ENCODE measurements at places on chromosomes 5 and 9. TPM values are rescaled to one million over a fixed set of nuclear protein-coding genes. Genes with fewer than 3 reads are reported as not detected.

GRCh38 chr9:134656334-134657006, 14.9 kb downstream of the COL5A1 start:
- H3K4me1 ChIP-seq: peaks cover 7% of the 10 kb centered on the region
- H3K36me3 ChIP-seq: no peaks in the 10 kb centered on the region
- H3K4me3 ChIP-seq: no peak overlapping the region
- no peaks in the 10 kb centered on the region for H3K27me3 ChIP-seq
- DNase-seq: peak; percentile 51

Gene TMEM174
- not detected for total RNA-seq

DNA sequence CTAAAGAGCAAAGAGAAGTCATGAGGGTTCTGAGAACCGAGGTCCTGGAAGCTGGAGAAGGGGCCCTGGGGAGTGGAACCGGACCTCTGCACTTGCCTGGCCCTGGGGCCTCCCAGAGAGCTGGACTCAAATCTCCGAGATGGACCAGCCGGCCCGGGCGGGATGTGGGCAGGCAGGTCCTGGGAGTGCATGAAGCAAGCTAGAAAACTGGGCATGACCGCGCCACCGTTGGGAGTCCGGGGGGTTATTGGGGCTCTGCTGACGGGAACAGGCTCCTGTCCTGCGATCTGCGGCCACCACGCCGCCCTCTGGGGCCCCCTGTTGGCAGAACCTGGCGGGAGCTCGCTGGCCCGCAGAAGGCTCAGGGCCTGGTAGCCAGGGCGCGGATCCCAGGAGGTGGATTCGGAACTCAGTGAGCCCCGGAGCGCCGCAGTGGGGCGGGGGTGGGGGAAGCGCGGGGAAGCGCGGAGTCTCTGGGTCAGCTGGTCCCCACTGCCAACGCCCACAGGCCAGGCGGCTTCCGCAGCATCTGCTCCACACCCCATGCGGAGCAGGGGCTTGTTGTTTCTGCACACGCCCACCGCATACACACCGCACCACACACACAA, 150.6 kb downstream of the ERCC6L2 start:
- H3K27ac ChIP-seq: no peak overlapping the region
- H3K36me3 ChIP-seq: no peaks in the 10 kb centered on the region
- H3K4me3 ChIP-seq: peak overlapping the region; percentile 46
- H3K4me1 ChIP-seq: peaks cover 13% of the 10 kb centered on the region
- H3K27me3 ChIP-seq: peaks cover 89% of the 10 kb centered on the region

DNA sequence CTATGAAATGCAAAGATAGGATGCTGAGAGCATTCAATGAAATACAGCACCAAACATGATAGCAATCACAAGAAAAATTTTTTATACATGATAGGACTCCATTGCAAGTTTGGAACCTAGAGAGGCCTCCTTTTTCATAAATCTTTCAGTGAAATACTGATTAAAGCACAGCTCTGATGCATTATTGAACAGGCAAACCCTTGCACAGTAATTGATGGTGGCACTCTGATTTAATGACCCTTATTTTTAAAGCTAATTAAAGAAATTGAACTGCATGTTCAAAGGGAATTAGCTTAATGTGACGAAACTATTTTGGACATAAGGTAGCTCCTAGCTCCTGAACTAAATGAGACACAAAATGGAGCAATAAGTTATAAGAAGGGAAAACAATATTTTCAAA, 44.6 kb downstream of the MPDZ start:
- H3K4me1 ChIP-seq: peaks cover under 1% of the 10 kb centered on the region
- H3K27ac ChIP-seq: no peak overlapping the region
- H3K27me3 ChIP-seq: no peaks in the 10 kb centered on the region
- no peaks in the 10 kb centered on the region for H3K36me3 ChIP-seq
- no peak for DNase-seq
- no peak overlapping the region for H3K4me3 ChIP-seq

DNA sequence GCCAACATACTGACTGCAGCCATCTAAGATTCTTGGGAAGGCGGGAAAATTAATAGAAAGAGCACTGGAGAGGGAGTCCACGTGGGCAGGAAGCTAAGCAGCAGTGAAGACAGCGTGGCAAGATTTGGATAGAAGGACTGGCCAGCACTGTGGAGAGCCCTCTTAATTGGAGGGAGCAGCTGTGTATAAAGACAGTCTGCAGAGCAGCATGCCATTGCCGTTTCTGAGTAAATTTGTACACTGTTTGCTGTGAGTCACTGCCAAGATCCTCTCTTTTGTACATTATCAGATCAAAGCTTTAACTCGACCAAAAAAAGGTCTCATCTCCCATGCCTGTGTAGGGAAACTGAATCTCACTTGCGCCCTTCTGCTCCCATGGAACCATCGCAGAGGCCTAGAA, 45.3 kb downstream of the INSYN2B start:
- DNase-seq: no peak
- no peak overlapping the region for H3K4me3 ChIP-seq
- H3K27ac ChIP-seq: no peak overlapping the region
- no peaks in the 10 kb centered on the region for H3K27me3 ChIP-seq
- no peaks in the 10 kb centered on the region for H3K4me1 ChIP-seq

- H3K4me3 ChIP-seq: no peak overlapping the region
- no peaks in the 10 kb centered on the region for H3K27me3 ChIP-seq
- H3K36me3 ChIP-seq: no peaks in the 10 kb centered on the region
- H3K4me1 ChIP-seq: no peaks in the 10 kb centered on the region
- H3K27ac ChIP-seq: no peak overlapping the region
Observed at GRCh38 chr9:18020121-18020745, 441.4 kb downstream of the SH3GL2 start.

DNA sequence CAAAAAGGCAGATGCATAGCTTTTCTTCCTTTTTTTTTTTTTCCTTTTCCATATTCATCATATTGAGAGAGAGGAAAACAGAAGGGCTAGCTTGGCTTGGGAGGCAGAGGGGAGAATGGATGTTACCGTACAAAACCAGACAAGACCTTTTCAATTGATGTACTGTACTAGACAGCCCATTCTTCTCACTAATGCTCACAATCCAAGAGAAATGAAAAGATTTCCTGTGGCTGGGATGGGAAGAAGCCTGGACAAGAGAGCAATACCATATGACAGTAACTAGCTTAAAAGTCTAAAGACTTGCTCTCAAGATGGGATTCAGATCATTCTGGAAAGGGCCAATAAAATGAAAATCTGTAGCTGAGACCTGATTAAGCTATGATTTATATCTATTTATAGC, 3.4 kb downstream of the CEMIP2 start:
- no peaks in the 10 kb centered on the region for H3K27me3 ChIP-seq
- no peak overlapping the region for H3K27ac ChIP-seq
- no peak for DNase-seq
- H3K4me3 ChIP-seq: peak overlapping the region; percentile 40
- peaks cover 77% of the 10 kb centered on the region for H3K4me1 ChIP-seq

Gene F2R
- total RNA-seq: 20.3 TPM

DNA sequence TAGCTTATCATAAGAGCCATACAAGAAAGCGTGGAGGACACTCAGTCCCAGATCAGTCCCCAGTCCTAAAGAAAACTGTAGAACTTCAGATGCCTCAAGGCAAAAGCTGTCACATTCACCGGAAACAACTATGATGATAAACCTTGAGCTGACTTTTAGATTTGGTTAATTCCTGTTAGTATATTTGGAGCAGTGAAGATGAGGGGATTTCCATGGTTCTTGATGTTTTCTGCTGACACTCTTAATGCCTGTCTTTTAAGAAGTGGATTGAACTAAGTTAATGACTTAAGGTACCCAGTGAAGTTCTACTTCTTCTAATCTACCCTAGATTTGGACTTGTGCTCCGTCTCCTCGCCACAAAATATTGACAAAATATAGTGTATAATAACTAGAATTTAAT, 355.0 kb downstream of the EBF1 start:
- H3K27me3 ChIP-seq: no peaks in the 10 kb centered on the region
- H3K4me1 ChIP-seq: no peaks in the 10 kb centered on the region
- no peak overlapping the region for H3K27ac ChIP-seq

Gene ZNF608
- total RNA-seq: 39.7 TPM

DNA sequence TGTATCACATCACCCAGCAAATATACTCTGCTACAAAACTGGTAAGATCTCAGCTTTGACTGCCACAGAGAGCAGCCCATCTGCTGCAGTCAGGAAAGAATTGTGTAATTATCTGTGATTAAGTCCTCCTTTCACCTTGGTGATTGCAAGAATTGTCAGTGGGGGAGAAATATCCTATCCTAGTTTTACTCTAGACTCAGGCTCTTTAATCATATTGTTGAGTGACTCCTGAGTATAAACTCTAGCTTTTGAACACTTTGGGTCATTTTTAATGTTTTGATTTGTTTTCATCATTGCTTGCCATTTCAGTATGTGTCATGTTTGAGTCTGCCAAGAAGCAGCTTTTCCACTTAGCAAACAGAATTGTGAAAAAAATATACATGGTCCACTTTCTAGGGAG, 32.1 kb downstream of the VCAN start:
- no peaks in the 10 kb centered on the region for H3K27me3 ChIP-seq
- peaks cover 20% of the 10 kb centered on the region for H3K36me3 ChIP-seq
- no peak overlapping the region for H3K4me3 ChIP-seq
- H3K27ac ChIP-seq: no peak overlapping the region

- no peaks in the 10 kb centered on the region for H3K27me3 ChIP-seq
- H3K27ac ChIP-seq: no peak overlapping the region
- H3K36me3 ChIP-seq: no peaks in the 10 kb centered on the region
Observed at GRCh38 chr9:131594906-131595665, 49.8 kb downstream of the PRRT1B start.

- no peak overlapping the region for H3K4me3 ChIP-seq
- no peaks in the 10 kb centered on the region for H3K36me3 ChIP-seq
- no peaks in the 10 kb centered on the region for H3K27me3 ChIP-seq
- no peaks in the 10 kb centered on the region for H3K4me1 ChIP-seq
- DNase-seq: no peak
Observed at GRCh38 chr9:89579741-89580385, 24.9 kb upstream of the GADD45G start.

DNA sequence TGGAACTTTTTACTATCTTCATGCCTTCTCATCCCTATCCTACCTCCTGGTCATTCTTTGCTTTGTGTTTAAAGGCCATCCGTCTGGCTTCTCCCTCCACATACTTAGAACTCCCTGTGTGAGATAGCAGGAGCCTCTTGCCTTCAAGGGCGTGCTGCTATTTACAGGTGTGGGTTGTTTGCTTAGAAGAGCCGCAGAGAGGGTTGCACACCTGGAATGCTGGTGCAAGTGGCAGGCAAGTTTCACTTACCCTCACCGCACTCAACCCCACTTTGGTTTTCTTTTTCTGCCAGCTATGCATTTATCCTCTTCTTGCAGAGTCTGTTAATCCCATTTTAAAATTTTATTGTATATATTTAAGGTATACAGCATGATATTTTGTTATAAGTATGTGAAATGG, 12.6 kb downstream of the SKP2 start:
- no peak overlapping the region for H3K27ac ChIP-seq
- no peak overlapping the region for H3K4me3 ChIP-seq
- no peaks in the 10 kb centered on the region for H3K27me3 ChIP-seq
- H3K4me1 ChIP-seq: no peaks in the 10 kb centered on the region
- peaks cover 27% of the 10 kb centered on the region for H3K36me3 ChIP-seq
- DNase-seq: no peak

Gene SHB
- 14.0 TPM for total RNA-seq

DNA sequence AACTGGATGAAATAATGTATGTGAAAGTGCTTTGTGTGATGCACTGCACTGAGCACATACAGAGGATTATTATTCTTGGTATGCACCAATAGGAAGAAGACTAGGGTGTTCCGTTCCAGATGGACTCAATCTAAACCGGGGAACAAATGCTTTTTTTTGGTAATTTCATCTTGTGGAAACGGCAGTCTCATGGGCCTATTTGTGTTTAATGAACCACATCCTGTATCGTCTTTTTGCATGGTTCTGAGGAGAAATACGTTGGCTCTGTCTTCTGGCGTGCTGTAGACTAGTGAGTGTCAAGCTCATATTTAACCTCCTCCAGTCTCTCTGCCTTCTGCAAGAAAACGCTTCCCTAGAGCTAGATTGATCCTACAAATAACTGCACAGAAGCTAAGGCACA, 30.0 kb downstream of the TRIM32 start:
- H3K4me3 ChIP-seq: no peak overlapping the region
- peaks cover 20% of the 10 kb centered on the region for H3K4me1 ChIP-seq
- no peaks in the 10 kb centered on the region for H3K36me3 ChIP-seq

Gene PRUNE2
- 26.5 TPM for total RNA-seq

DNA sequence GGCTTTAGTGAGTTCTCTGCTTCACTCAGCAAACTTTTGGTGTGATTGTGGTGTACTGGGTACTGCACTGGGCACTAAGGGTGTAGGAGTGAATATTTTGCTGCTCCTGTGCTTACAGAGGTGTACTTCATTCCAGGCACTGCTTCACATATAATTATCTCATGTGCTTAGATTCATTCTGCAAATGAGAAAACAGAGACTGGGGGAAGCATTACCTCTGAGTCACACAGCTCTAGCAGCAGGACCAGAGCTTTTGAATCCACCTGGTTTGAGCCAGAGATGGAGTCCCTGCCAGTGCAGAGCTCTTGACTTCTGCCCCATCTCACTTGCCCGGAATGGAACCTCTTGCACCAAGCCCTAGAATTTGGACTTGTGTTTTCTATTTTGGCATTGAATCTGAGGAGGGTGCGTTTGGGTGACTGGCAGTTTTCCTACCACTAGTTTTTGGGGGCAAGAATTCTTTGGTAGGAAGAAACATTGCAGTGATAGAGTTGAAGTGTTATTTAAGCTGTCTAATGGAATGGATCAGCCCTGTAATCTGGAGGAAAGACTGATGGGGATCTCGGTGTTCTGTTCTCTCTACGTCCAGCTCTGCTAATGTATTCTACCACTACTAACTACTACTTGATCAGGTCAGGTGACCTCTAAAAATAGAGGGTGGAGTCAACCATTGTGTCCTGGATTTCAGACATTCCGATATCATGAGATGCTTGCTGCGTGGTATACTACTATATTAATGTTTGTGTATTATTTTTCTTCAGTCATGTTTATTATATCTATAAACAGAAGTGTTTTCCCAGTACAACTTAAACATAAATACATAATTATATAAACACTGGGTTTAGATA, 2.5 kb downstream of the ARHGAP26 start:
- DNase-seq: no peak
- H3K27me3 ChIP-seq: peaks cover 17% of the 10 kb centered on the region
- peak overlapping the region; percentile 93 for H3K4me3 ChIP-seq
- no peak overlapping the region for H3K27ac ChIP-seq
- peaks cover 29% of the 10 kb centered on the region for H3K4me1 ChIP-seq

GRCh38 chr9:3842839-3843238, 317.0 kb upstream of the RFX3 start:
- H3K27ac ChIP-seq: no peak overlapping the region
- H3K36me3 ChIP-seq: no peaks in the 10 kb centered on the region
- DNase-seq: no peak
- no peaks in the 10 kb centered on the region for H3K27me3 ChIP-seq
- H3K4me1 ChIP-seq: no peaks in the 10 kb centered on the region

GRCh38 chr9:137304383-137305059, 2.5 kb upstream of the NRARP start:
- DNase-seq: no peak
- peaks cover 13% of the 10 kb centered on the region for H3K27me3 ChIP-seq
- no peak overlapping the region for H3K27ac ChIP-seq
- H3K4me3 ChIP-seq: no peak overlapping the region

All from GM23338 (cell line).